Stimulated activated CD8-positive, alpha-beta memory T cell treated with anti-CD3 and anti-CD28 coated beads, Interleukin-4, amount 100 ng/mL, for 48 hours (primary cell): ENCODE measurements at places on chromosomes 3 and 15.

GRCh38 chr3:5972586-5972985 lies 785.1 kb downstream of the EDEM1 start:
- DNase-seq = no peak

GRCh38 chr3:180932819-180933218 lies 20.3 kb downstream of the FXR1 start:
- no peak for DNase-seq

- no peak for DNase-seq
These were observed 40.7 kb upstream of the RSL24D1 start for GRCh38 chr15:55237219-55238130.

DNA sequence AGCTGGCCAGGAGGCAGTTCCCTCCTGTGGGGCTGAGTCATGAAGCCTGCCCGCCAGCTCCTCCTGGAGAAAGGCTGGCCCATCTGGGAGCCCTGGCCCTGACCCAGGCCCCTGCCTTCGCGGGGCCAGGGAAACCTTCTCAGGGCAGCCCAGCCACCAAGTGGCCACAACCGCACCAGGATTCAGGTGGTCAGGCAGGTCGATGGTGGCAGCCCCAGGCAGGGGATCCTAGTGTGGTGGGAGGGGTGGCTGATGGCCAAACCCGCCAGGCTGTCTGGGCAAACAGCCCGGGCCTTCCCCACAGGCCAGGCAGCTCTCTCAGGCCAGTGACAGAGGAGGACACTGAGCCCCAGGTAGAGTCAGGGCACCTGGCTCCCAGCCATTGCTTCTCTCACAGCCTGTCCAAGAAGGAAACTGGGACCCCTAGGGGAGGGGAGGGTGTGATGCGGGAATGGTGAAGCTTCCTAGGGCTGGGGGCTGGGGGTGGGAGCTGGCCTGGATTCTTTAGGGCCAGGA lies 1.2 kb downstream of the TWF2 start:
- DNase-seq = no peak

GRCh38 chr3:185021256-185021655 lies 131.6 kb downstream of the C3orf70 start:
- DNase-seq = no peak

DNA sequence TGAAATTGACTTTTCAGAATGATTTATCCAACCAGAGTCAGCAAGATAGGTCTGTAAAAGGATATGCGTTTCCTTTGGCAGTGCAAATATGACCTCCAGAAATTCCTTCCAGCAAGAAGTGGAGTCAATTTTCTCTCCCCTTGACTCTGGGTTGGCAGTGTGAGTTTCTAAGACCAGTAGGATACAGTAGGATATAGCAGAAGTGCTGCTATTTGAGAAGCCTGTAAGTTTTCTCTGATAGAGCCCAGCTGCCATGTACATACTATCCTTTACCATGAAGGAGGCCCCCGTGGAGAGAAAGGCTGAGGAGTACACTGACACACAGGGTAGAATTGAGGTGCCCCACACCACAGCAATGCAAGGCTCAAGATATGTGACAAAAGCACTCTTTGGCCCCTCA lies 409.1 kb upstream of the PDZRN3 start:
- DNase-seq = no peak

DNA sequence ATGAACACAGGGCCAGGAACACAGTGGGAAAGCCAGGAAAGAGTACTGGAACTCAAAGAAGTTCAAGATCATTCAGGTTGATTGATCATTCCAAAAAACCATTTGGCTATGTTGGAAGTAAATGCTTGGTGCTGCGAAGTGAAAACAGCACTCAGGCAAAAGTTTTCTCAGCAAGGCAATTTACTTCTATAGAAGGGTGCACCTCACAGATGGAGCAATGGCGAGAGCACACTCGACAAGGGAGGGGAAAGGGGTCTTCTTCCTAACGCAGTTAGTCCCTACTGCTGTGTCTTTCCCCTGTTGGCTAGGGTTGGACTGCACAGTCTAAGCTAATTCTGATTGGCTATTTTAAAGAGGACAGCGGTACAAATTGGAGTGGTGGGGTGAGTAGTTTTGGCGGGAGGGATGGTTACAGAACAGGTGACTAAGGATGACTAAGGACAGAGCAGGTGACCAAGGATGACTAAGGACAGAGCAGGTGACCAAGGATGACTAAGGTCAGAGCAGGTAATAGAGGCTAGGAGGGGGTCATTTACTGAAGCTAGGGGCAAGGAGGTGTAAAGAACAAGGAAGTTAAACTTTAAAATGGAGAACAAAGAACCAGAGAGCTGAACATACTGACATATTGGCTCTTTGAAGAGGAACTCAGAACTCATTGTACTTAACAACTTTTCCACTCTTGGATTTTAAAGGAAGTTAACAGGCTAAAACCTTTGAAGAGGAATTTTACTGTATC lies 43.3 kb downstream of the HOMER2 start:
- no peak for DNase-seq

DNA sequence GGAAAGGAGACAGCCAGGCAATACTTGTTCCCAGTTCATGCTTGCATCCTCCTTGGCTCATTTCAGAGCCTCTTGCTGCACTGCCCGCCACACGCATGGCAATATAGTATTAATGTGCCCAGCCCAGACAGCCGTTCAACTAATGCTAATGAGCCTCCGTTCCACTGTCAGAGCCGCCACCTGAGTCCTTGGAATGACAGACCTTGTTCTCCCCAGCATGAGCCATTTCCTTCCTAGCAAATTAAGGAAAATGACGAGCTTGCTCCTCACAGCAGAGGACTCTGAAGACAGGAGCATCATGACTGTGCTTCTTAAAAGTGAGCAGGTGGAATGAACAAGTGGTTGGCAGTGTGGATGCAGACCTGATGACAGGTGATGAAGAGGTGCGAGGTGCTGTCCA lies 10.8 kb upstream of the LRRC15 start:
- no peak for DNase-seq

GRCh38 chr3:38610436-38610835 lies 39.1 kb downstream of the SCN5A start:
- DNase-seq = no peak

GRCh38 chr15:74007820-74008371 lies 13.4 kb downstream of the PML start:
- no peak for DNase-seq

- no peak for DNase-seq
These were observed 175.8 kb downstream of the THSD4 start for GRCh38 chr15:71290881-71291635.

- no peak for DNase-seq
These were observed 99.0 kb upstream of the LIPC start for GRCh38 chr15:58332676-58333400.

GRCh38 chr15:36612063-36612788 lies 32.8 kb downstream of the CDIN1 start:
- DNase-seq = no peak

DNA sequence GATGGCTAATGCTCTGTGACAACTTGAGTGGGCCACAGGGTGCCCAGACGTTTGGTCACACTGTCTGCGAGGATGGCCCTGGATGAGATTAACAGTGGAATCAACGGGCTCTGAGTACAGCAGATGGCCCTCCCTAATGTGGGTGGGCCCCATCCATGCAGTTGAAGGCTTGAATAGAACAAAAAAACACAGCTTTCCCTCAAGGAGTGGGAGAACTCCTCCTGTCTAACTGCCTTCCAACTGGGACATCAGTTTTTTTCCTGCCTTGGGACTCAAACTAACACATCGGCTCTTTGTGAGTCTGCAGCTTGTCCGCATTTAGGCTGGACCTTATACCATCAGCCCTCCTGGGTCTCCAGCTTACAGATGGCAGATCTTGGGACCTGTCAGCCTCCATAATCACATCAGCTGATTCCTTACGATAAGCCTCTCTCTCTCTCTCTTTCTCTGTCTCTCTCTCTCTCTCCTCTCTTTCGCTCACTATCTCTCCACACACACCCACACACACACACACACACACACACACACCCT lies 20.8 kb downstream of the FAM174B start:
- no peak for DNase-seq

DNA sequence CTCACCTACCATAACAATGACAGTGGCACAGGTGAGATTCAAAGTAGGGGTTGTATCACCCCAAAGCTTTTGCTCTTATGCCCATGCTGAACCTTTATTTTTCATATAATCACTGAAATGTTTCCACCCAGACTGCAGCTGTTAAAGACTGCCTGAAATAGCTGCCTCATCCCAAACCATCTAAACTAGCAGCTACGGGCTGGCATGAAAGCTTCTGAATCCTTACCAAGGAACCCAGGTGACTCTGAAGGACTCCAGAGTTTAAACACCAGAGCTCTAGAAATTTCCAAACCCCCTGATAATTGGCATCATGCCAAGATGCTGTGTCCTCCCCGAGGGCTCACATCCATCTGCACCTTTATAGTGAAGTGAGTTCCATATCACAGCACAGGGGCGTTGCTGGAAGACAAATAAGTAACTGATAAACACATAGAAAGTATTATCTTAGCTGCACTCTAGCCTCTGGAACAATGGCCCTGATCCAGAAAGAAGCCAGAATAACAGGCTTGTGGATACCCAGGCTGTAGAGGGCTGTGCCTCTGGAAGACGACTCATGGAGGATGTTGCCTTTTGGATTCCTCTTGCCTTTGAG lies 238.9 kb downstream of the CADPS start:
- DNase-seq = no peak

DNA sequence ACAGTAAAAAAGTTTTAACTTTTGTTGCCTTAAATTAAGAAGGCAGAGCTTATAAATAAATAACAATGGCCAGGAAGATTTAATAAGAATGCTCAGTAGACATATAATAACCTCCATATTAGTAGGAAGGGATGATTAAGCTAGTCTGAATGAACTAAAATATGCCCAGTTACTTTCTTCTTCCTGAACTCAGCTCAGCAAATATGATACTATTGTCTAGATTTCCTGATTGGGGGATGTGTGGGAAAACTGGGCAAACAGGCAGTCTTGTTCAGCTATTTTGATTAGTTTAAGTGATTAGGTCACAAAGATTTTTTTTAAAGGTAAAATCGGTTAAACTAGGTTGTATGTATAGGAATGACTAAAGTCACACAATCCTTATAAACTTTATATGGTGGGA lies 167.2 kb upstream of the SLC2A2 start:
- DNase-seq = no peak
